ENCODE measurements at places on chromosomes 1 and 21.

GRCh38 chr1:3312310-3312897, 142.1 kb upstream of the ARHGEF16 start:
- DNase-seq, result no peak

- no peak for DNase-seq
Measured at GRCh38 chr1:67213164-67213563, 46.9 kb downstream of the IL23R start.

DNA sequence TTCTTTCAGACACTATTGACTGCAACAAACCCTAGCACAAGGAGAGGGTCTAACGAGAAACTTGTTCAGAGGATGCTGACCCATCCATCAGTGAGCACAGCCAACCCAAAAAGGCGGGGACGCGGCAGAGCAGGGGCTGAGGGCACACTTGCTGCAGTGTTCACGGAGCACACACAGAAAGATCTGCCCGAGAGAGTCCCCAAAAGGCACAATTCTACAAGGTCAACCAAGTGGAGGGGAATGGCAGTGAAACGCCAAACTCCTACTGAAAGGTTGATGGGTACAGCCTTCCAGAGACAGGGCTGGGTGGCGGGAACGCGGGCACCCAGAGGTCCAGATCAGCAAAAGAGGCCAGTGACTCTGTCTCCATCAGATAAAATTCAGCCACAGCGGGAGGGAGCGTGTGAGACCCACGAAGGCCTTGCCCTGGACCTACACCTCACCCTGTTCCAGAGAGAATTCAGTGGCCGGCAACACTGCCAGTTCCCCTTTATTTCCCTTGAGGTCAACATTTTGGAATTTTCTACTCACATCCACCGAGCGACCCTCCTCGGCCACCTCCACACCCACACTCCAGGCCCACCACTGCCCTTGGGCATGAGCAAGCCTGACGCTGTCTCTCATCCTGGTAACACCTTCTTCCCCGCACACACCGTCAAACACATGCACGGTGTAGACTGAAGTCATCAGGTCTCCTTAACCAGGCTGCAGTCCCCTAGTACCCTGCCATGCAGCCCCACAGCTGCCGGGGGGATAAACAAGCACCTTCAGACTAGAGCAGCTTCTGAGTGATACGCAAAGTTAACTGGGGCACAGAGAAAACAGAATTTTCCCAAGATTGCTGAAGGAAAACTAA, 5.5 kb downstream of the GNG4 start:
- DNase-seq, result no peak

GRCh38 chr1:238642231-238642630, 744.1 kb upstream of the CHRM3 start:
- DNase-seq, result no peak

- no peak for DNase-seq
Measured at GRCh38 chr21:27292229-27292628, 325.3 kb upstream of the ADAMTS5 start.

DNA sequence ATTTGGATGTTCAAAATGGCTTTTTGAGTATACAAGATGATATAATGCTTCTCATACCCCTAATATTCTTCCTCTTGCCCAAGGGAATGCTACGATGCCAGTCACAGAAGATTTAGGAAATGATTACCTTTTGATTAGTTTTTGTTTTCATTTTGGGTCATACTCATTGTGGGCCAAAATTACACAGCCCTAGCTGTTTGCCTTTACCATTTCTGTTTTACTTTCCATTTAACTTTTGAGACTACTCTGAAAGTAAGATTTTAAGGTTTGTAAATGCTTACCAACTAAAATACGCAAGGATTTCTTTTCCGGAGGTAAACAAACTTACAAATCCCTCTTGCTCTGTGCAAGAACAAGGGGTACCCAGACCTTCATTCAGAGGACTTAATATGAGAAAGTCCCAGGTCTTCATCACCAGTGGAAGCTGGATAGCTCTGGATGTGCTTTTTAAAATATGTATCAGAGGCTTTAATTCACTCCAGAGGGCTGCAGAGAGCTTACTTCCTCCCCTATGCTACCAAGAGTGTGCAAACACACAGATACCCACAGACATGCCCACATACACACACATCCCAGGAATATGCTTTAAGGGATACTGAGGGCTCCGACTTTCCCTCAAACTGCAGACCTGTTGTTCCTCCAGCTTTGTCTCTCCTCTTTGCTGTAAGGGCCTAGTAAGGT, 631.4 kb downstream of the SMYD3 start:
- no peak for DNase-seq

DNA sequence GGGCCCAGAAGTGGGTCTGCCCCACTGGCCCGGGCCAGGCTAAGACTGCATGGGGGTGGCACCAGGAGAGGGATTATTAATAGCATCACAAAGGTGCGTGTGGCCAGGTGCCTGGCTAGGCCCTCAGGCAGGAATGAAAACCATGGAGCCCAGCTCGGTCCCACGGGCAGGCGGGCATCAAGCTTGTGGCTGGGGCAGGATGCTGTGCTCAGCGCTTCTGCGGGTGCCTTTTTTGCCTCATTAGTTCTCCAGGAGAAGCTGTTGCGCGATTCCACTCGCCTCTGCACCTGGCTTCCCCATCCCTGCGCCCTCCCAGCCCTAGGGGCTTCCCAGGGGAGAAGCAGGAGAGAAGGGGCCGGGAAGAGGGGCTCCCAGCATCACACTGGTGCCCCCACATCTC, 39.3 kb downstream of the CITED4 start:
- no peak for DNase-seq

- no peak for DNase-seq
Measured at GRCh38 chr1:62433861-62434617, 2.8 kb upstream of the USP1 start.

- no peak for DNase-seq
Measured at GRCh38 chr1:1204425-1204920, 1.9 kb downstream of the TNFRSF18 start.
